ENCODE measurements at places on chromosomes 12 and 14.

DNA sequence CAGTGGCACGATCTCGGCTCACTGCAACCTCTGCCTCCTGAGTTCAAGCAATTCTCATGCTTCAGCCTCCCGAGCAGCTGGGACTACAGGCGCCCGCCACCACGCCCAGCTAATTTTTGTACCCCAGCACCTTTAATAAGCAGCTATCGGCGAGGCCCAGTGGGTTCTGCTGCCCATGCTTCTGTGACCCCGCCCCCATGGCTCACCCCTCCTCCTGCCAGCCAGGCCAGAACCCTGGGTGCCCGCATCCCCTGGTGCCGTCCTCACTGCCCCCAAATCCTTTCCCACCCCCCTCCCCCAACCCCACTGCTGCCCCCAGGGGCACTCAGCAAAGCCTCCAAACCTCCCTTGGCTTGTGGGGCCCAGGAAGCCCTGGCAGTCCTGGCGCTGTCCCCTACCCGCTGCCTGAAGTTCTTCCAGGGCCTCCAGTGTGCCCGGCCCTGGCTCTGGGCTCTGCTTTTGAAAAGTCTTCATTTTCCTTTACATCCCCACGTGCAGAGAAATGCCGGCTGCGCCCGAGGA is 14.5 kb downstream of the BAG5 start:
- DNase-seq: no peak

DNA sequence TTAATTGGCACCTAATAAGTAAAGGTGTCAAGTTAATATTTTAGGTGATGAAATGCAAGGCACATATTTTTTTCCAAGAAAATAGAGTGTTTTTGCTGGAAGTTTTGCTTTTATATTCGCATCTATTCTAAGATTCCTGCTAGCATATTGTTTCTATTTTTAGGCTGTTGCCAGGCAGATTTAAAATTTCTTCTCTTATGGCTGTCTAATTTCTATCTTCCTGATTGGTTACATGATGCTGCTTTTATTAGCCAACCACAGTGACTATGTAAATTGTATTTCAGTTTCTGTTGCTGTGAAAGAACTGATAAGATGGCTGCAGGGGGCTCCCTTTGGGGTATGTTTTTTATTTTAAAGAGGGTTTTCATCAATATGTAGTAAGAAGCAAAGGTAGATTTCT is 42.7 kb downstream of the ATF7IP start:
- DNase-seq: no peak

DNA sequence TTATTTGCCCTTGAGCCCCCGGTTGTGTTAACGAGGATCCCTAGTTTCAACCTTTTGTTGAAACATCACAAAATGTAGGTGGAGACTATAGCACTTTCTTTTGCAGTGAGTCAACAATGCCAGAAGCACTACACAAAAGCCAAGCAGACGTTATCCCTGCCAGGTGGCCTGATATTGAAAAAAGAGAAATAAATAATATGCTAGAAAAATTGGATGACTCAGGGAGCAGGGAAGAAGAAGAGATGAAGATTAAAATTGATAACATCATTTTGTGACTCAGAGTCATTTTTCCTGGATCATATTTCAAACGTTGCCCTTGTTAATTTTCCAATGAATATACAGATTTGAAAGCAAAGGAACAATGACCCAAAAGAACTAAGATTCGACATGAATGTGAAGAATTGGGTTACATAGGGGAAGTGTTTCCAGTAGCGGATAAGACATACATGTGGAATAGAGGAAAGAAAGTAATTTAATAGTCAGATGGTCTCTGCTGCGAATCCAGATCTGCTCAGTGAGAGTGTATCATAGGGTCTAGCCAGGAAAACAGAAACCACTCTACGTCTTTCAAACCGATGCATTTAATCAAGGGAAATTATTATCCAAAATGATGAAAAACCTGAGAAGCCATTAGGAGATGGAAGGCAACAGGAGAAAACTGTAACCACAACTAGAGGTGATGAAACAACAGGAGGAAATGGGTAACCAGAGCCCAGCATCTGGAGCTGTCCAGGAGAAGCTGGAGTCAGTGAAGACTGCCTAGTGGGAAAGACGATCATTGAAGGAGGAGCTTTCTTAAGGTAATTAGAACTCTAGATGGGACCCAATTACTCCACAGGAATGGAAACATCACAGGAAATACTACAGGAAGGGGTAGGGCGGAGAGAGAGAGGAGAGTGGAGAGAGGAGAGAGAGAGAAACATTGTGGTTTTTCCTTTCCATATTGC is 57.9 kb downstream of the RERG start:
- DNase-seq: peak; percentile 66

- no peak for DNase-seq
Observed at GRCh38 chr12:131833896-131834641, 5.9 kb downstream of the MMP17 start.

DNA sequence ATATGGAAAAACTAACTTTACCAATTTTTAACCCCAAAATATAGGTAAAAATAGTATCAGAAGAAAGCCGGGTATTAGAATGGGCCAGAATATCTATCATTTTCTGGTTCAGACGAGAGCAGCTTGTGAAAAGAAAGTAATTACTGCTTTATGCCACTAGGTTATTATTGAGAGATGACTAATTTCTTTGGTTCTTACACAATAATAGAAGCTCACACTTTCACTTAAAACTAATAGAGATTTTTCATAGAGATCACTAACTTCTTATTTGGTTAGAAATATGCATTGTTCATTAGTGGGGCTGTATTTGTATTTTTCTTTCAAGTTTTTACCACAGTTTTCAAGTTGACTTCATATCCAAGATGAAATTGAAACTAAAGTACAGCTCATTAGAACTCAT is 1241.2 kb upstream of the FLRT2 start:
- DNase-seq: no peak

- DNase-seq: no peak
Observed at GRCh38 chr12:116604178-116604895, 45.2 kb downstream of the MAP1LC3B2 start.

DNA sequence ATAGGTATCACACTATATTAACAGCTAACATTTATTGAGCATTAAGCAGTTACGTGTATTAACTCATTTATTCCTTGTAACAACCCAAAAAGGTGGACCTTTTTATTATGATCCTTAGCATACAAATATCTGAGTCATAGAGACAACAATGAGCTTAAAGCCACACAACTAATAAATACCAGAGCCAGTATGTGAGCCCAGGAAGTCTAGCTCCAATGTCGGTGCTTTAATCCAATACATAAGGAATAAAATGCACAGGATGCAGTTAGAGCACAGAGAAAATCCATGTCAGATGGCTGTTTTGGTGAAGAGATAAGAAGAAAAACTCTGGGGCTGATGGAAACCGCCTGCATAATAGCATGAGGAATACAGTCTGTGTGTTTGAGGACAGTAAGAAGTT is 888.6 kb downstream of the TMTC2 start:
- no peak for DNase-seq

DNA sequence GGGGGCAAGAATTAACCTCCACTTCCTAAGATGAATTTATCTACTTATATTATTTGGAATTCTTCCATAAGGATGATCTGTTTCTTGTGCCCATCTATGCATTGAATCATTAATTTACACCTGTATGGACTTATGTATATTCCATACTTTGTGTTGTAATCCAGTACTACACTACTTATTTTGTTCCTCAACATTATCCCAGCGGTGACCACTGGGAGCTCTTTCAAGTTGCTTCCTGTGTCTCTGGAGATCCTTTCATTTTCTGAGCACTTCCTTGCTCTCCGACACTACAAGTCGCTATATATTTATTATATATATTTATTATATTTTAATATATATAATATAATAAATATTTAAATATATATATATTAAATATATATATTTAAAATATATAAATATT is 54.9 kb upstream of the SCN8A start:
- no peak for DNase-seq

DNA sequence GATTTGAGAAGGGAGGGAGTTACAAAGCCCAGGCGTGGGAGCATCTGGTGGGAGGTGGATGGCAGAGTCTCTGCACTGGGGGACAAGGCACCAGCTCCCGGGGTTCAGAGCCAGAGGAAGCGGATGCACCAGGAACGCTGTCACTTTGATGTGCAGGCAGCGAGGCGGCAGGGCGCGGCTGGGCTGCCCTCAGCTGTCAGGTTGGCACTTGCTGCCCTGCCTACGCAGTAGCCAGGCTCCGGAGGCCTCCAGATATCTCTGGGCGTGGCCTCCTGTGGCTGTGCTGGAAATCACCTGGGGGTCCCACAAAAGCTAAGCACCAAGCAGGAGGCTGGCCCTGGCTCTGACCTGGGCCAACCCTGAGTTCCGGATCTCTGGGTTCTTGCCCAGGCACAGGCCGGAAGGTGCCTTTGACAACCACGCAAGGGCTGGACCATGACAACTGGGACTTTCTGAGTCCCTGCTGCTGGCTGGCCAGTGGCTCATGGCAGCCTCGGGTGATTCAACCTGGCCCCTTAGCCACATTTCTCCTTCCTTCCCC is 62.1 kb upstream of the MAP1LC3B2 start:
- peak; percentile 45 for DNase-seq

- DNase-seq: no peak
Observed at GRCh38 chr12:130254461-130255276, 83.0 kb upstream of the PIWIL1 start.

DNA sequence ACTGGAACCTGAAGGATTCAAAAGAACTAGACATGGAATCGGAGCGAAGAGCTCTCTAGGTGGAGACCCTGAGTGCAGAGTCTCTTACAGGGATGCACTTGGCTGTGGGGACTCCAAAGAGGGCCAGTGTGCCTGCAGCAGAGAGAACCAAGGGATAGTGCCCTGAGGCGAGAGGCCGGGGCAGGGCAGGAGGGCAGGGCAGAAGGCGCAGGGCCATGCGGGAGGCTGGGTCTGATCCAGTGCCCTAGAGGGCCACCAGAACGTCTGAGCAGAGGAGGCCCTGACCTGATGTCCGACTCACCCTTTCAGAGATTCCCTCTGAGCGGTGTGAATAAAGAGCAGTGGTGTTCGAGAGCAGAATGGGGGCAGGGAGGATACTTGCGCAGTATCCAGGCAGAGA is 205.4 kb upstream of the FKBP4 start:
- no peak for DNase-seq

DNA sequence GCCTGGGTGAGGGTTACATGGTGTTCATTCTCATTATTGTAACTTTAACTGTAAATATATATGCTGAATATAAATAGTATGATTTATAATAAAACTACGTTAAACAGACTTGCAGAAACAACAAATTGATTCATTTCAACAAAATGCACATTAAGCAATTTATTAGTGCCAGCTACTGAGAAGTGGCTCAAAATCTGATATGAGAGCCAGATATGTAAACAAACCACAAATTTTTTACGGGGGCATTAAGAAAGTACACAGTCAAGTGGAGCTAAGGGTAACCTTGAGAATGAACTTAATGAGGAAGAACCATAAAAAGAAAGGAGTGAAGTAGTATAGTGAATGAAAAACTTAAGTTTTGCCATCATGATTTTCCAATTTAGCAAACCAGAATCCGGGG is 40.3 kb downstream of the CEP128 start:
- DNase-seq: no peak

- DNase-seq: no peak
Observed at GRCh38 chr12:122333142-122334087, 67.1 kb upstream of the VPS33A start.

GRCh38 chr12:90839346-90839745 is 115.6 kb downstream of the CCER1 start:
- no peak for DNase-seq

- no peak for DNase-seq
Observed at GRCh38 chr14:37140176-37140575, 32.2 kb downstream of the SLC25A21 start.

GRCh38 chr14:93184391-93185348 is at the start of the genes LYSET and MOAP1:
Gene LYSET (plus strand): TSS chr14:93185317. CDS start chr14:93185406, 89 bp downstream.
Gene MOAP1 (minus strand): TSS chr14:93184897. CDS start chr14:93184242, 655 bp downstream.
- peak; percentile 44 for DNase-seq

- no peak for DNase-seq
Observed at GRCh38 chr14:91280129-91280528, 35.6 kb upstream of the GPR68 start.

DNA sequence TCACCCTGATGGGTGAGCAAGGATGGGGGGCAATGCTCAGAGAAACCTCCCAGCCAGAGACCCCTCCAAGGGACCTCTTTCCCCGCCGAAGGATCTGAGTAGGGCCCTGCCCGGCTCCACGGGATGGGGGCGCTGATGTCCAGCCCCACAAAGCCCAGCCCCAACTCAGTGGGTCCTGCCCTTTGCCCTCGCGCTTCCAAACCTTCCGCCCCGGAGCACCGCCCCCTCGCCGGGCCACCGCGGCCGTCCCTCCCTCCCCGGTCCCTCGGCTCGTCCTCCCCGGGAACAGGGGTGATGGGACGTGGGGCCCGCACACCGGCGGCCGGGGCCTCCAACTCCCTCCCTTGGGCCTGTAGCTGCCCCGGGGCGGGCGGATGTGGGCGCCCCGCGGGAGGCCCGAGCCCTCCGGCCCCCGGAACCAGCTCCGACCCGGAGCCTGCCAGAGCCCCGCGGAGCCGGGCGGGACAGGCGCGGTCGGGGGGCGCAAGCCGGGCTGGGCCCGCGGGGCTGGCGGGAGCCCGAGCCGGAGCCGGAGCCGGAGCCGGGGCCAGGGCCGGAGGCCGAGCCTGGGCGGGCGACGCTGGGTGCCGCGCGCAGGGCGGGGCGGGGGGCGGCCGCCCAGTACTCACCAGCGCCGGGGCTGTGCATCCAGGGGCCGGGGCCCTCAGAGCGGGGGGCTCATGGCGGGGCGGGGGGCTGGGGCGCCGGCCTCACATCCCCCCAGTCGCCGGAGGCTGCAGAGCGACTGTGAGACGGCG is 386 bp downstream of the HDAC7 start:
- no peak for DNase-seq

DNA sequence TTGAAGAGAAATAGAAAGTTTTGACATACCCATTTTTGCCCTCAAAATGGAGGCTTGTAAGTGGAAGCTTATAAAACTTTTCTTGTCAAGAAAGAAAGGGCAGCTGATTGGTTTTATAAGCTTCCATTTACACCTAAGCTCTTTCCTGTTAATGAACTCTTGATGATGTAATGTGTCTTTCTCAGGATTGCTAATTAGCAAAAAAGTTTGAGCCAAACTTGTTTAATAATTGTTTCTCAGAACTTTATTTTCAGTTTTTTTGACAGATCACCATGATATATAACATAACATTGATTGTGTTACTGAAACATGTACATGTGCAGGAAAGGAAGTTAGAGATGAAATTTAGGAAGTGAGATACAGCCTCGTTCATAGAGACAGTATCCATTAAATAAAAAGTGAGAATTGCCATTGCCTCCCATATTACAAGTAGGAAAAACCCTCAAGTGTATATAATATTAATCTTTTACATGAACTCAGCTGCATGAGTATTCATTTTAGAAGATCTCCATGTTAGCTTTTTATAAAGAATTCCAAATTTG is 26.8 kb downstream of the RIC8B start:
- DNase-seq: no peak

DNA sequence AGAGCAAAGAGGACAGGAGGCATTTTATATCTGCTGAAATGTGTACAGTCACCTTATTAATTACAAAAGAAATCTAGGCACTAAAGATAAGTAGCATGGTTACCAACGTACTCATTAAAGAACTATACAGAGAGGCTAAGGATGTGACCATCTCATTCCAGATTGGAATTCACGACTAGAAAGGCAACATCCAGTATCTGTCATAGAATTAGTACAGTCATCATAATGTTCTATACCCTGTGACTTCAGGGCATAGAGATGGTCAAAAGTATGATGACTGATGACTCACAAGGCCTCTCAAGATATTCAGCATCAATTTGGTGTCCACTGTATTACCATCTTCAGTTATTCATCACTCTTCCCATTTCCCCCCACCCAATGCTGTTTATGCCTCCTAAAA is 144.0 kb upstream of the PLEKHG7 start:
- peak; percentile 60 for DNase-seq
